NCI-H69 (cell line): ENCODE measurements at places on chromosomes 7 and 10.

GRCh38 chr10:123995461-123996131 lies 97.8 kb downstream of the CHST15 start:
- DNase-seq: peak; percentile 35

- peak; percentile 70 for DNase-seq
These were observed 17.2 kb upstream of the CROT start for GRCh38 chr7:87328281-87328680.

DNA sequence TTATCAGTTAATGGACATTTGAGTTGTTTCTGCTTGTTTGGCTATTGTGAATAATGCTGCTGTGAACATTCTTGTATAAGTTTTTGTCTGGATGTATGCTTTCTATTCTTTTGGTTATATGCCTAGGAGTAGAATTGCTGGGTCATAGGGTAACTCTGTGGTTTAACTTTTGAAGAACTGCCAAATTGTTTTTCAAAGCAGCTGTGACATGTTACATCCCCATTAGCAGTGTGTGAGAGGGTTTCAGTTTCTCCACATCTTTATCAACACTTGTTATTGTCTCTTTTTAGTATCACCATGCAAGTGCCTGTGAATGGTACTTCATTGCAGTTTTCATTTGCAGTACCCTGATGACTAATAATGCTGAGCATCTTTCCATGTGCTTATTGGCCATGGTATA lies 2.1 kb upstream of the NDUFB8 start:
- no peak for DNase-seq

GRCh38 chr10:69220041-69220451 lies at the start of gene HKDC1:
Gene HKDC1 (plus strand): TSS chr10:69220332. CDS start chr10:69220436, 104 bp downstream.
- no peak for DNase-seq

DNA sequence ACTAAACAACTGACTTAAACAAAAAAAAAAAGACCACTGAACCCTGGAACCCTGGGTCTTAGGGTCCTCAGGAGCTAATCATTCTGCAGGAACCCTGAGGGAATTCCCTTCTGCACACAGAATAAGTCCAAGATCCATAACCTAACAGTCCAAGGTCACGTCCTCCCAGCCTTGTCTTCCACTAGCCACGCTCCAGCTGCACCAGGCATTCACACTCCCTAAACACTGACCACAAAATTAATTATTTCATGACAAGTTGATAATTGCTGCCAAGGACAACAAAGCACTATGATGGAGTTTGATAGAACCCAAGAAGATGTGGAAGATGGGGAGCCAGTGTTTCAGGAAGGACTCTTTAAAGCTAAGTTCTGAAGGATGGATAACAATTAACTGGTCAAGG lies 130.6 kb downstream of the SH3PXD2A start:
- no peak for DNase-seq

DNA sequence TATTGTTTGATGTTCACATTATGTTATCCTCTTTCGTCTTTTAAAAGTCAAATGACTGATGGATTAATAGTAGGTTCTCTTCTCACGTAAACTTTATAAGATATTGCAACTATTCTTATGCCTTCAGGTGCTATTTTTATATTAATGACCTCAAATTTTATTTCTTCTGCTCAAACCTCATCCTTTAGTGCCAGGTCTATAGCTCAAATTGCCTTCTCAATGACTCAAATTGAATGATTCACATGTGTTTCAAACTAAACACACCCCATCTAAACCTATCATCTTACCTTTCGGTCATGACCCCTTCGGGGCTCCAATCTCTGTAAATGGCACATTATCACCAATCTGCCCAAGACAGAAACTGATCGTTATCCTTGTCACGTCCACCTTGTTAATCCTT lies 22.0 kb upstream of the LIPF start:
- peak; percentile 62 for DNase-seq

GRCh38 chr10:98295907-98296306 lies 27.9 kb upstream of the LOXL4 start:
- peak; percentile 91 for DNase-seq

DNA sequence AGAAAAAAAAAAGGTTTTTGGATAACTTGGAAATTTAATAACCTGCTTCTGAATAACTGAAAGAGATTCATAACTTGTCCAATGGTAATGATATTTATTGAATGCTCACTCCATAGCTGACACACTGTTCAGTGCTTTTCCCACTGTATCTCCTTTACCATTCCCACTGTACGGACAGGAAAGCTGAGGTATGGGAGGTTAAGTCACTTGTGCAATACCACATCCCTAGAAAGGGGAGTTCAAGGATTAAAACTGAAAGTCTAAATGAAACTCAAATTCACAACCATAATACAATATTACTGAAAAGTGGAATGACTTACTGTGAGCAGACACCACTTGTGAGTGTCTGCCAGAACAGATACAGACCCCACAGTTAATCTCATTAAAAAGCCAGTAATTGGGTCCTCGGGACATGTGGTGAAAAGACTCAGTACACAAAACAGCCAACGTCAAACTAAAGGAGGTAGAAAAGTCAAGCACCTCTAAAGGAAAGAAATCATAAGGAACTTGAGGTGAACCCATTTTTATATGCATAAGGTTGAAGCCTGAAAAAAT lies 13.8 kb upstream of the RHOBTB1 start:
- DNase-seq: no peak

DNA sequence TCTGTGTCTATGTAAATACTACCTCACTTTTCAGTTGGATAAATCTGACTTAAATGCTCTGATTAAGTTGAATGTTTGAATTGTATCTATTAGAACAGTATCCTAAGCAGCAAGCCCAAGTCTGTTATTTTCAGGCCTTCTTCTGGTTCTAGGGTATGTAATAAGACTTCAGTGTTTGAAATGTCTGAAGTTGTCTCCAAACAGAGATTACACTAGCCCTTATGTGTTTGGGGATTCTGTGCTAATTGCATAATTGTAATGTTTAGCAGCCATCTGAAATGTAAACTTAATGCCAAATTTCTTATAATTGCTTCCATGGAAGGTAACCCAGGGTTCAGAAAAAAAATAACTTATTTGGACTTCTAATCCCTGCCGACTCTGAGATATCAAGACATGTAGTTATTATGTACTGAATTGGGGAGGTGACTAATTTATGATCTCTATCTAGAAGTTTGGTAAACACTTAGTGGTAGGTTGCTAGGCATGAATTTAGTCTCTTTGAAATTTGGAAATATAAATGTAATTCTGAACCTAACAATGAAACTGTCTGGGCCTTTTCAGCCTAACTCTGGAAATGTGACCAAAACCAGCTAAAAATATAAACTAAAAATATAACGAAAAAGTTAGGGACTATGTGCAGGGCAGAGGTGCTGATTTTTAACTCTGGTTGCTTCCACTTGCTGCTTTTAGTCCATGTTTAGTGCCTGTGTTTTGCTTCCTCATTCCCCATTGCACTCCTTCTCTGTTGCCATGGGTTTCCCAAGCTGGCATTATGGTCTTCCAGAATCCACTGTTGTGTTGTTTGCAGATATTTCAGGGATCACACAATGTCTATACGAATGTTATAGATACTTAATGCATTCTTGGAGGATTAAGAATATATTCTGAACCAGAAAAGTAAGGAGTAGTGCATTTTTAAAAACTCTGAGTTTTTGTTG lies 54.8 kb downstream of the MCU start:
- DNase-seq: peak; percentile 13

DNA sequence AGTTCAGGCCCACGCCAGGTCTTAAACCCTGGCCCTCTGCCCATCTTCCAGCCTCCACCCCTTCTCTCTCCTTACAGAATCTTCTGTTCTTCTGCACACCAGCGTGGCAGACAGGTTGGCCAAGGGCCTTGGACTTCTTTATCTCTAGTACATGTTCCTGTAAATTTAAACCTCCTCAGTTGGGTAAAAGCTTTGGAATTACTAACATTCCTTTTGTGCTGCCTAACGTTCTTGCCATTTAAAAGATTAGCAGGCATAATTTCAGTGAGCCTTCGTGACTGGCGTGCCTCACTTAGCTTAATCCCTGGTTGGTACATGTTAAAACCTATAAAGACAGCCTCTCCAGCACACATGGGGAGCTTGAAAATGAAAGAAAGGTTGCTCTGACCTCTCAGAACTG lies 192.2 kb downstream of the CUX1 start:
- no peak for DNase-seq

- peak; percentile 1 for DNase-seq
These were observed 53.8 kb downstream of the INPP5A start for GRCh38 chr10:132591166-132591971.

GRCh38 chr10:74891053-74891452 lies 64.7 kb downstream of the KAT6B start:
- DNase-seq: peak; percentile 13

- no peak for DNase-seq
These were observed 62.4 kb upstream of the CC2D2B start for GRCh38 chr10:95845411-95845810.

- peak; percentile 65 for DNase-seq
These were observed 21.3 kb upstream of the CLDN4 start for GRCh38 chr7:73809467-73809951.

DNA sequence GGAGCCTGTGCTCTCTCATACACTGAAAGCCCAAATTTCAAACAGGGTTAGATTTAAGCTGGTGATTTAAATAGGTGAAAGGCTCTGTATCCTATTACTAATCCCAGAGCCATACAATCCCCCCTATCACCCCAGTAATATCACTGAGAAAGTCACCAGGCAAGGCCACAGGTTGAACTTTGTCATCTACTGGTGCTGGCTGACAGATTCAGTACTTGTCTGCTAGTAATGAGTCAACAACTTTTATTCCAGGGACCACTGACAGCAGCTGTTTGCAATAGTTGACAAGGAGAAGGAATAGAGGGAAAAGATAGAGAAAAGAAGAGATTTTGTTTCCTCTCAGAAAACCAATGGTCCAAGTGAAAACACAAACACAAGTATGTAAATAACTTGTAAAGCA lies 10.4 kb downstream of the ASB15 start:
- no peak for DNase-seq

DNA sequence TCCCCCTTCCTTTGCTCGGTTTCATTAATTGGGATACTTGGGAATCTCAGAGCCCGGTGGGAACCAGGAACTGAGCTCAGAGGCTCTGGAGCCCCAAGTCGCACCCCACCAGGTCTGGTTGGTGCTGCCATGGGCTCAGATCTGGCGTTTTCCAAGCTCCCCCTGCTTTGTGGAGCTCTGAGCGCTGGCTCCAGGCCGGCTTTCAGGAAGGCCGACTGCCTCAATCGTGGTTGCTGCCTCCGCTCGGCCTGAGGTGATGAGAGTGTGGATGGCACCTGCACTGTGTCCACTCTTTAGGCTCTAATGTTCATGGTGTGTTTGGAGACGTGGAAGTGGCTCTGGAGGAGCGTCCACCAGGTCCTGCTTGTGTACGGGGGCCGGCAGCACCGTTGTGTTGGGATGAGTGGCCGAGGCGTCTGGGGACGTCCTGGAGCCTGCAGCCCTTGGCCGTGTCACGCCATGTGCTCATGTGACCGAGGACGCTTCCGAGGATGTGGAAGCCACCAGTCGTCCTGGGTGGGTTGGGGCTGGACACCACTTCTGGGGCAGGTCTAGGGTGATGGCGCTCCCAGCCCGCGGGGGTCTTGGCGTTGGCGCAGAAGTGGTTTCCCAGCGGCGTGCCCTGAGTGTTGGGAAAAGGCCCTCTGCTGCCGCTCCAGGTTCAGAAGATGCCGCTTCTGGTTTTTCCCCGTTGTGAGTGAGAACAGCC lies 8.2 kb downstream of the INPP5A start:
- DNase-seq: no peak

DNA sequence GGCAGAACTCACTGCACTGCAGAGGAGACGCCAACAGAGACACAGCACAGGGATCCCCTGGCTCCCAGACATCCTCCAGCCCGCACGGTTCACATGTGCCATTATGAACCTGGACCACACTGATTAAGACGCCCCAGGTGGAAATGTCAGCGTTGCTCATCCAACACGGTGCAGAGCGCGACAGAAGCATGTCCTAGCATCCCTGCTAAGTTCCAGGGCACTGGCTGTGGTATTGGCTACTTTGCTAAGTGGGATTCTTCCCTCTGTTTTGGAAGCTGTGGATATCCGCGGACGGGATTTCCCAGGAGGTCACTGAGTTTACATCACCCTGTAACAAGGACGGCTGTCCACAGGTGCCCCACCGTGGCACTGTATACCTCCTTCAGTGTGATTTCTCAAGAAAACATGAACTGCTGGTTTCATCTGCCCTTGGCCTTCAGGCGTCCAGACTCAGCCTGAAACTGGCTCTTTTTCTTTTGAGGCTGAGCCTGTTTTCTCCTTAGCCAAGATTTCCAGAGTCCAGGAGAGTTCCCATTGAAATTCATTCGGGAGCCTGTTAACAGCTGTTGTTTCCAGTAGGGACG lies 324.0 kb downstream of the WDR37 start:
- no peak for DNase-seq

DNA sequence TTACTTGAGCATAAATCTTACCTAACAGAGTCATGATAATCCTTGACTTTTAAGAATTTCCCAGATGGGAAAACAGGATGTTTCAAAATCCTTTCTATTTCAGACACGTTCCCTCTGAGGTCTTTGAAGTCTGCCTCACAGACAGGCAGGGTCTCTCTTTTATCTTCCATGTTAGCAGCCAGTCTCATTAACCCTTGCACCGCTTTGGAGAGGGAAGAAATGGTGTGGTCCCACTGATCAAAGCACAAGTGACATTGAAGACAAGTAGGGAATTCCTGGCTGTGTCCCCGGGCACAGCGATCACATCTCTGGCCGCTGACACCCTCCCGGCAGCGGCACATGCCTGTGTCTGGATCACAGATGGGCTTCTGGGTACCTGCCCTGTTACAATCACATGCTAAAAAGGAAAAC lies 52.7 kb upstream of the LAMB1 start:
- DNase-seq: no peak

DNA sequence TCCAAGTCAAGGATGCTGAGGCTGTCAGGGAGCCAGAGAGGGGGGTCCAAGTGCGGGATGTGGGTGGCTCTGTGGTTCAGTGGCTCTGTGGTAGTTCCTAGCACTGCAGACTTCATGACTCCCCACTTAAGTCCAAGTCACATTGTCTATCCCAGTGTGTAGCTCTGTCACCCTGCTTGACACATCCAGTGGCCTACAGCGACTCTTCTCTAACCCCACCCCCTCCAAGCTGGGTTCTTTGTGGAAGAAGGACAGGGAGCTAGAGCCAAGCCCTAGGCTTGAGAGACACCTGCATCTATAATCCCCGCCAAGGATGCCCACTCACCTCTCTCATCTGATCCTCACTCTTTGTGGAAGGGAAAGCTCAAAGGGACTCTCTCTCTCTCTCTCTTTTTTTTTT lies 57.6 kb downstream of the ADCYAP1R1 start:
- no peak for DNase-seq

- no peak for DNase-seq
These were observed 160.8 kb upstream of the TCF7L2 start for GRCh38 chr10:112789248-112789647.

DNA sequence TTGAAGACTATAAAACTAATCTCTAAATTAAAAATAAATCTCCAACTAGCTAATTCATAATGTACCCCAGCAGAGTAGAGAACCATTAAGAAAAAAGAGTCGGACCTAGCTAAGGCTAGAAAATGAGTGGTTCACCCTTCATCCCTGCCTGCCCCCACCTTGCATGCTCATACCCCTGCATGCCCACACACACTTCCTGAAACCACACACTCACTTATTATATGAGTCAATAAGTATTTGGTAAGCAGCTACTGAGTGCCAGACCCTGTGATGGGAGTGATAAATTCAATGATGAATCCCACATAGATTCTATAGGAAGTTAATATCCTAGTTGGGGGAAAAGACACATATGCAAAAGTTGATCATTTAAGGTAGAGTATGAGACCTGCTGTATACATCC lies 152.9 kb upstream of the INHBA start:
- DNase-seq: no peak
